Articular chondrocyte of knee joint (primary cell): ENCODE measurements at places on chromosomes 5 and 9. TPM values are rescaled to one million over a fixed set of nuclear protein-coding genes. Genes with fewer than 3 reads are reported as not detected.

Gene RHOBTB3
- total RNA-seq = 279 and 344 TPM in 2 replicates

Gene WNT8A
- not detected in 2 replicates for total RNA-seq

Gene LCN2
- total RNA-seq = 0.39 TPM in 1 of 2 replicates, not detected in the other

Gene ZFP62
- total RNA-seq = 18.0 and 22.4 TPM in 2 replicates

Gene STC2
- total RNA-seq = 320 and 685 TPM in 2 replicates

Gene STX17
- 33.1 and 37.4 TPM in 2 replicates for total RNA-seq

Gene KIF12
- 0.11 TPM in 1 of 2 replicates, not detected in the other for total RNA-seq

Gene TUBB4B
- total RNA-seq = 114 and 130 TPM in 2 replicates

Gene PPP1R26
- 6.3 and 6.5 TPM in 2 replicates for total RNA-seq

Gene ZFP2
- total RNA-seq = 2.1 and 3.1 TPM in 2 replicates

Gene INSL4
- not detected in 2 replicates for total RNA-seq

Gene FGF18
- total RNA-seq = 0.97 and 2.7 TPM in 2 replicates

Gene CCL27
- total RNA-seq = 0.32 TPM in 1 of 2 replicates, not detected in the other

Gene ZDHHC12
- 17.6 and 18.1 TPM in 2 replicates for total RNA-seq

Gene RALGPS1
- 3.6 and 4.1 TPM in 2 replicates for total RNA-seq

Gene FBP1
- total RNA-seq = 1.2 and 5.1 TPM in 2 replicates

Gene RGMB
- 31.4 and 46.8 TPM in 2 replicates for total RNA-seq

Gene GPX3
- 65.6 and 97.7 TPM in 2 replicates for total RNA-seq

Gene MOB3B
- 0.13 and 0.22 TPM in 2 replicates for total RNA-seq

Gene TLX3
- not detected in 2 replicates for total RNA-seq

Gene EFNA5
- total RNA-seq = 20.1 and 22.1 TPM in 2 replicates

Gene LHFPL2
- 275 and 292 TPM in 2 replicates for total RNA-seq

Gene ORM1
- not detected in 2 replicates for total RNA-seq

Gene ESM1
- 0.39 and 2.2 TPM in 2 replicates for total RNA-seq

Gene ALDOB
- total RNA-seq = not detected in 2 replicates

Gene TARS1
- total RNA-seq = 215 and 278 TPM in 2 replicates

Gene EPB41L4A
- 6.8 and 13.9 TPM in 2 replicates for total RNA-seq

Gene GCNT1
- 94.3 and 97.9 TPM in 2 replicates for total RNA-seq

Gene PCDHGA10
- total RNA-seq = 15.3 and 17.9 TPM in 2 replicates

Gene ADCY2
- total RNA-seq = 8.1 and 8.8 TPM in 2 replicates

Gene ENHO
- 0.32 and 0.39 TPM in 2 replicates for total RNA-seq

Gene BARX1
- total RNA-seq = 74.6 and 88.3 TPM in 2 replicates

Gene SUSD3
- total RNA-seq = 2.7 and 7.2 TPM in 2 replicates

Gene SLC6A7
- total RNA-seq = not detected in 2 replicates

Gene SPINK1
- not detected in 2 replicates for total RNA-seq

Gene OTP
- not detected in 2 replicates for total RNA-seq

Gene FBP2
- not detected in 2 replicates for total RNA-seq

Gene LECT2
- not detected in 2 replicates for total RNA-seq

Gene IGFBPL1
- 0.22 TPM in 1 of 2 replicates, not detected in the other for total RNA-seq

Gene GRM6
- not detected in 2 replicates for total RNA-seq

Gene FAT2
- total RNA-seq = under 0.01 and 0.11 TPM in 2 replicates

Gene SPINK6
- not detected in 2 replicates for total RNA-seq
